ENCODE measurements at places on chromosomes 1 and 21.
A peak's percentile ranks its signal among the peaks of the same experiment; 100 is the strongest.

- peak overlapping the region; percentile 84 for H3K4me3 ChIP-seq
- H3K27ac ChIP-seq, result peak overlapping the region; percentile 93
- DNase-seq, result no peak
- H3K27me3 ChIP-seq, result no peaks in the 10 kb centered on the region
These were observed 1.3 kb upstream of the LYST start for GRCh38 chr1:235867903-235868469.

DNA sequence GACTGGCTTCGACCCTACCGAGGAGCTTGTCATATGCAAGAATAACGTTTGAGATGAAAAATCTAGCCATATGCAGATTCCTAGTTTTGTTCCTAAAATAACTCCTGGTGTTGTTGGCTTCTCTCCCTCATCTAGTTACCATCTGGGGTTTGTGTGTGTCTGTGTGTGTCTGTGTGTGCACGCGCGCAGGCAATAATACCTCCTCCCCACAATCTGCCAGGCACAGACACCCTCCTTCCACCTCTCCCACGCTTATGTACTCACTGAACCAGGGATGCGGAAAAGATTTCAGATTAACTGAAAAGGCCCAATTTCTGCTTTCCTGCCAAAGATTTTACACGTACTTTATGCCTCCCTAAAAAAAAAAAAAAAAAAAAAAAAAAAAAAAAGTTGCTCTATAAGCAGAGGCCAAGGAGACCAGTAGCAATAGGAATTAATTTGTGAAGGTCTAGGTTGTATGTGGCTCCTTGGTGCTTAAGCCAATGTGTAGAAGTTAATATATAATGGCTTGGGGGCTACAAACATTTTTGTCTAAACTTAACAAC is 452.7 kb downstream of the NUF2 start:
- H3K36me3 ChIP-seq, result no peaks in the 10 kb centered on the region
- DNase-seq, result no peak
- no peak overlapping the region for H3K27ac ChIP-seq
- H3K27me3 ChIP-seq, result no peaks in the 10 kb centered on the region

DNA sequence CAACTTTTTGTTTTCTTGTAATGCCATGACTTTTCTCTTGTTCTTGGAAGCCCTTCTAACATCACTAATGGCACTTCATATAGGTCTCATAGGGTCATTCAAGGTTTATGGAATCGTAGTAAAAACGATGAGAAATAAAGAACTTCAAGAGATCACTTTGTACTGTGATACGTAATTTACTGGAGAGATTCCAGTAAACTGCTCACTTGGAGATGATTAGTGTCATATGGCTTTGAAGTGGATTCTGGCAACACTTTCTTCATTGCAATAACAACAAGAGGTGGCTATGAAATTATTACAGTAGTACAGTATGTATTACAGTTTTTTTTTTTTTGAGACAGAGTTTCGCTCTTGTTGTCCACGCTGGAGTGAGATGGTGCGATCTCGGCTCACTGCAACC is 103.4 kb downstream of the RUSC1 start:
- no peaks in the 10 kb centered on the region for H3K4me1 ChIP-seq
- DNase-seq, result no peak
- no peak overlapping the region for H3K4me3 ChIP-seq
- peaks cover 18% of the 10 kb centered on the region for H3K36me3 ChIP-seq

GRCh38 chr1:200437556-200438203 is 27.8 kb upstream of the ZNF281 start:
- no peaks in the 10 kb centered on the region for H3K36me3 ChIP-seq
- H3K4me1 ChIP-seq, result no peaks in the 10 kb centered on the region
- no peak for DNase-seq
- peak overlapping the region; percentile 31 for H3K4me3 ChIP-seq

DNA sequence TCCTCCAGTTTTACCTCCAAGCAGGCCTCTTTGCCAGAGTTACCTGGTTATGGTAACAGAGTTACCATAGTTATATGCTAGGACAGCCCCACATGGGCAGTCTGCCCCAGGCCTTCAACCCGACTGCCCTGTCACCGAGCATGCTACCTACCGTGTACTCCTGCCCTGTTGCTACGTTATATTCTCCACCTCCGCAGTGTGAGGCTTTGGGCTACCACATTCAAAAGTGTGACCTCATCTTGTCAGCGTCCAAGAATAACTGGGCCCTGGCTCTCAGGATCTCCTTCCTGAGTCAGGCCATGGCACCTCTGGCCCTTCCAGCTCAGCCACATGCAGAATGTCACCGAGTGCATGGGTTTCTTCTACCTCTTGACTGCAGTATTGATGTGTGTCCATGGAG is 8.9 kb downstream of the MAPKAPK2 start:
- peak overlapping the region; percentile 92 for H3K27ac ChIP-seq
- H3K27me3 ChIP-seq, result no peaks in the 10 kb centered on the region
- peak overlapping the region; percentile 42 for H3K4me3 ChIP-seq

- peak; percentile 90 for DNase-seq
- H3K36me3 ChIP-seq, result no peaks in the 10 kb centered on the region
- H3K27ac ChIP-seq, result peak overlapping the region; percentile 95
- H3K27me3 ChIP-seq, result no peaks in the 10 kb centered on the region
- no peak overlapping the region for H3K4me3 ChIP-seq
These were observed 54.3 kb upstream of the TARBP1 start for GRCh38 chr1:234533034-234533891.

DNA sequence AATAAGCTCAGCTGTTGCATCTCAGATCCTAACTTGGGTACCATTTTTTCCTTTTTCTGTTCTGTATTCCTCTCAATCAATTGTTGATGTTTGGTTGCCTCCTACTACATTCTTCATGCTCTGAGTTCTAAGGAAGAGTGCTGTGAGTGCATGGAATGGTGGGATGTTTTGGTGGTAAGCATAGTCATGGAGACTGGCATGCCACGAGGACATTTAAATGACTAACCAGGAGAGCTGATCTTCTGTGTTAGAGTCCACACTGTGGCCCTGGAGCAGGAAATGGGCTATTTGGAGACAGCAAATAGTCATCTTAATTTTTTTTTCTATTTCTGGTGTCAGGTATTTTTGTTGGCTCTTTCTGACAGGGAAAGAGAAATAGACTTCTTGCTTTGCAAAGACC is 69.5 kb upstream of the HSD17B7 start:
- H3K4me3 ChIP-seq, result no peak overlapping the region
- H3K27ac ChIP-seq, result no peak overlapping the region
- no peaks in the 10 kb centered on the region for H3K27me3 ChIP-seq
- H3K4me1 ChIP-seq, result no peaks in the 10 kb centered on the region
- DNase-seq, result no peak
- H3K36me3 ChIP-seq, result no peaks in the 10 kb centered on the region

- H3K4me3 ChIP-seq, result no peak overlapping the region
- no peaks in the 10 kb centered on the region for H3K36me3 ChIP-seq
- no peaks in the 10 kb centered on the region for H3K27me3 ChIP-seq
- DNase-seq, result no peak
- no peaks in the 10 kb centered on the region for H3K4me1 ChIP-seq
These were observed 162.4 kb downstream of the TPR start for GRCh38 chr1:186212568-186213224.

GRCh38 chr1:3778590-3779264 is 6.2 kb downstream of the SMIM1 start:
- no peak for DNase-seq
- H3K4me1 ChIP-seq, result no peaks in the 10 kb centered on the region
- H3K27ac ChIP-seq, result no peak overlapping the region
- H3K4me3 ChIP-seq, result no peak overlapping the region
- H3K27me3 ChIP-seq, result no peaks in the 10 kb centered on the region

DNA sequence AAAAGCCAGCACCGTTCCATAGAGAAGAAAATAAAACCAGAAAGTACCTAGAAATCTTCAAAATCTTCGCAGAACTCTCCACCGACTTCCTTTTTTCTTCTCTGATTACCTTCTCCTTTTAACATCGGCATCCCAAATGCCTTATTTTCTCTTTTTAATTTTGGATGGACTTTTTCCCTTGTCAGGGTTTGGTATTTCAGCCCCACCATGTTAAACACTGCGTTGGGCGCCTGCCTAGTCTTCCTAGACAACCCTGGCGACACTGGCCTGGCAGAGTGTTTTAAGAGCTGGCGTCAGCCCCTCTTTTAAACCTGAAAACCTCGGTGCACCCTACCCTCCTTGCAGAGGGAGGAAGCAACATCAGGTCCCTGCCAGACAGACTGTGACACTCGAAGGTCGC is 66.0 kb upstream of the EFHD2 start:
- DNase-seq, result peak; percentile 83
- H3K27me3 ChIP-seq, result no peaks in the 10 kb centered on the region
- H3K4me1 ChIP-seq, result peaks cover 11% of the 10 kb centered on the region
- no peaks in the 10 kb centered on the region for H3K36me3 ChIP-seq
- H3K4me3 ChIP-seq, result peak overlapping the region; percentile 1

DNA sequence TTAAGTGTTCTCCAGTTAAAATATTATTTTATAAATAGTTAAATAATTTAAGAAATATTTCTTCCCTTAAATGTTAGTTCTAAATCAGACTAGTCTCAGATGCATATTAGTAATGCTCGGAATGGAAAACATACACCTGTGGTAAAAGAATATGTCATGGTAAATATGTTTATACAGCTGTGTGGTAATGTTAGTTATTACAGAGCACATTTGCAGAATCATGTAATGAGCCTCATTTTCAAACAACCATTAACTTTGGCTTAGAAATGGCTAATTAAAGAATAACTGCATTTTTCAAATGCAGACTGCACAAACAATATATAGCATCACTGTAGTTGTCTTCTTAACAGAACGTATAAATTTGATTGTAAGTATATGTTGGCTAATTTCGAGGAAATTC is 90.3 kb downstream of the DISP1 start:
- H3K4me1 ChIP-seq, result no peaks in the 10 kb centered on the region
- H3K4me3 ChIP-seq, result no peak overlapping the region
- H3K27ac ChIP-seq, result no peak overlapping the region
- DNase-seq, result no peak

DNA sequence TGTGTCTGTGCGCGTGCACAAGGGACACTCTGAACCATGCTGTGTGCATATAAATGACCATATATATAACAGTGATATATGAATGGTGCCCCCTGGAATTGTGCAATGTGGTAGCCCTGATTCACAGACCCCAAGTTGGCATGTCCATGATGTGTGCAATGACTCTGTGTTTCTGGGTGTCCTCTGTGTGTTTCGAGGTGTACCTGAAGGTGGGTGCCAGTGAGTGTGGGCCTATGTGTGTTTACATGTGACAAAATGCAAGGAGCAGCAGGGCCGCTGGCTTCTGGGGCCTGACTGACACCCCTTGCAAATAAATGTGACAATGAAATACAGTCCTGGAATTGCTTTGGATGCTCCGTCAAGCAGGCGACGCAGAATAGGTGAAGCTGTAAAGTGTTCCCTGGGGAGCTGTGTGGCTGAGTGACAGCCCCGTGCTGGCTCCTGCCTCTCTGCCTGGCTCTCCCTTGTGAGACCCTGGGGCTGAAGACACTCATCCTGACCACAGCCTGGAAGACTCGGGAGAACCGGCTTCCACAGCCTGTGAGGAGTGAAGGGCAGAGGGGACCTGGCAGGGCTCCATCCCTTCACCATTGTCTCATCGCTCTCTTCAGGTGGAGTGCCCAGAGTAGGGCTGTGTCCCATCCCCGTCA is 38.2 kb upstream of the CSF3R start:
- no peaks in the 10 kb centered on the region for H3K27me3 ChIP-seq
- no peaks in the 10 kb centered on the region for H3K4me1 ChIP-seq
- no peaks in the 10 kb centered on the region for H3K36me3 ChIP-seq
- no peak overlapping the region for H3K4me3 ChIP-seq
- DNase-seq, result no peak

DNA sequence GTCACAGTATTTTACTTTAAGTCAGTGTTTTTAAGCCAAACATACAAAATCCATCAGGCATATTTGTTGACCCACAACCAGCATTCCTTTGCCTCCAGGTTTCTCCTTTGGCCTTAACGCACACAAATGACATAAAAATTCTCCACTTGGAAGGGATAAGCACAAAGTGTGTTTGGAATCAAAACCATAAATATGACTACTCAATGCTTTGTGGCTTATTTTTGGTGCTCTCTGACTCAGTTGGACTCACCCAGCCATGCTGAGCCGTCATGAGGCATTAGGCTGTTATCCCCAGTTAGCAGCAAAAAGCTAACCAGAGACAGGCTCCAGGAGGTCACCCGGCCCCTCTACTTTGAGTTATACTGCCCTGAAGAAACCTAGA is 948 bp downstream of the PRUNE1 start:
- H3K4me1 ChIP-seq, result peaks cover 39% of the 10 kb centered on the region
- H3K36me3 ChIP-seq, result no peaks in the 10 kb centered on the region
- DNase-seq, result no peak

DNA sequence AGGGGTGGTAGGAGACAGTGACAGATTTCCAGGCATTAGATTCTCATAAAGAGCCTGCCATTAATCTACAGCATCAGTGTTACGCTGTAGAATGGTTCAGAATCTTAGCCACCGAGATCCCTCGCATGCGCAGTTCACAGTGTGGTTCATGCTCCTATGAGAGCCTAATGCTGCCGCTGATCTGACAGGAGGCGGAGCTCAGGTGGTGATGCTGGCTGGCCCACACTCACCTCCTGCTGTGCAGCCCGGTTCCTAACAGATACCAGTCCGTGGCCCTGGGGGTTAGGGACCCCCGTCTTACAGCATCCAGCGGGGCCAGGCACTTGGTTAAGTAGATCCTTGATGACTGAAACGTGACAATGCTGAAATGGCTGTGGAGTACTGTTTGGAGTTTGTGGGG is 163.6 kb upstream of the C1orf21 start:
- H3K4me3 ChIP-seq, result no peak overlapping the region
- no peak overlapping the region for H3K27ac ChIP-seq
- no peaks in the 10 kb centered on the region for H3K36me3 ChIP-seq
- H3K27me3 ChIP-seq, result no peaks in the 10 kb centered on the region
- no peak for DNase-seq
- no peaks in the 10 kb centered on the region for H3K4me1 ChIP-seq

GRCh38 chr1:221169447-221169889 is 290.2 kb downstream of the HLX start:
- H3K27me3 ChIP-seq, result no peaks in the 10 kb centered on the region
- H3K4me1 ChIP-seq, result no peaks in the 10 kb centered on the region
- no peaks in the 10 kb centered on the region for H3K36me3 ChIP-seq
- H3K4me3 ChIP-seq, result no peak overlapping the region
- no peak overlapping the region for H3K27ac ChIP-seq

GRCh38 chr1:62281922-62282555 is 37.2 kb downstream of the KANK4 start:
- H3K36me3 ChIP-seq, result no peaks in the 10 kb centered on the region
- DNase-seq, result no peak
- H3K4me3 ChIP-seq, result no peak overlapping the region
- no peaks in the 10 kb centered on the region for H3K27me3 ChIP-seq
- no peak overlapping the region for H3K27ac ChIP-seq

- H3K27me3 ChIP-seq, result no peaks in the 10 kb centered on the region
- no peak overlapping the region for H3K27ac ChIP-seq
- no peaks in the 10 kb centered on the region for H3K36me3 ChIP-seq
- no peaks in the 10 kb centered on the region for H3K4me1 ChIP-seq
These were observed 18.6 kb upstream of the TSPEAR start for GRCh38 chr21:44730028-44730395.

GRCh38 chr1:201436393-201436792 is 14.9 kb upstream of the TNNI1 start:
- DNase-seq, result no peak
- no peak overlapping the region for H3K4me3 ChIP-seq
- H3K27me3 ChIP-seq, result no peaks in the 10 kb centered on the region
- H3K27ac ChIP-seq, result no peak overlapping the region

Data from ascending aorta (tissue), 2 donors.